Transverse colon (tissue), 4 donors: ENCODE measurements at places on chromosomes 5 and 9. TPM values are rescaled to one million over a fixed set of nuclear protein-coding genes. Genes with fewer than 3 reads are reported as not detected.
A peak's percentile ranks its signal among the peaks of the same experiment; 100 is the strongest.

DNA sequence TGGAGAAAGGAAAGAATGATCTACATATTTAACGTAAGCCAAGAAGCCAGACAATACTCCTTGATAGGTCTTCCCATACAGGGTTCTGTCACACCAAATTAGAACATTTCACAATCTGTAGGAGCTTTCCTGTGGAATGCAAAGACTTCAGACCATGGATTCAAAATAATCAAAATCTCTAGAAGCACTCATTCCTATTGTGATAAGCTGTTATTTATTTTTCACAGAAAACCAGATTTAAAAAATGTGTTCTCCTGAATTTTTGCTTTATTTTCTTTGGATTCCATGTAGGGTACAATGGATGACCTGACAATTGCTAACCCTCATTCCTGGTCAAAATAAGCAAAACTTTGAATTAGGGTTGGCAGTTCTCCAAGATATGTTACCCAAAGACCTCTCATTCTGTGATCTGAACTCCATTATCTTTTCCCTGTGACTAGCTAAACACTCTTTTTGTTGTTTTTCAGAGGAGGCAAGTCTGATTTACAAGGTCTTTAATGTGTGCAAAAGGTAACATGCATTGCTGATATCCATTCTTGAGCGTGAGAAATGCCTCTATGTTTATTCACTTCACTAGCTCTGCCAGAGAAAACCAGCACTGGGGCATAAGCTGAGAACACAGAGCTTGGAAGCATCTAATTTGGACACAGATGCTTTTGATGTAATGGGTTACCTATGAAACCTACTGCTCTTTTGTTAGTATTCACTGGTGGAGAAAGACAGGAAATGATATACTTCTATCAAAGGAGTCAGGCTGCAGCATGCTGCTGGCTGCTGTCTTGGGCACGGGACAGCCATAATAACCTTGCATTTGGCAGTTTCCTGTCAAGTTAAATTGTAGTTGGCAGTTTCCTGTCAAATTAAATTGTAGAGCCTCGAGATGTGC, 31.4 kb downstream of the ACTBL2 start:
- peak overlapping the region; percentile 61 for H3K27ac ChIP-seq
- DNase-seq: no peak
- no peaks in the 10 kb centered on the region for H3K36me3 ChIP-seq
- H3K27me3 ChIP-seq: no peaks in the 10 kb centered on the region

DNA sequence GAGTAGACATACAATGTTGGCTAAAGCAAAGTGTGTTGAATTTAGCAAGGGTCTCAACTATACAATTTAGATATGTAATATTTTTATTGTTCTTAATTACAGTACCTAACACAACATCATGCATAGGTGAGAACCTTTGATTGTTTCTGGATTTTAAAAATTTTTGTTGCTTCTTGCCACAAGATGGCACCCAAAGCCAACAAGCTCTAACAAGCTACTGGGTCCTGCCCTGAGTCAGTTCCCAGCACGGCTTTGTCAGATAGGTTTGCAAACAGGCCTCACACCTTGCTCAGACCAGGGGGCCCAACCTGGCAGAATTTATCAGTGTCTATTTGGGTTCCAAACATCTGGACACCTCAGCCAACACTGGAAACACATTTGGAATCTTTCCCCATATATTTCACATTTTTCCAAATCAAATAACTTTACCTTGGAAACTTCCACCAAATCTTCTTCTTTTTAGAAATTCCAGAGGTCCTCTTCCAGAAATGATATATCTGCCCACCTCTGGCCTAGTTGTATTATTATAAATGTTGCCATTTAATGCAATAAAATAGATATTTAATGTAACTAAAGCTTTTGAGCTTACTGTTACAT, 49.5 kb upstream of the EGFLAM start:
- DNase-seq: no peak
- H3K4me3 ChIP-seq: no peak overlapping the region
- no peaks in the 10 kb centered on the region for H3K4me1 ChIP-seq
- H3K27me3 ChIP-seq: no peaks in the 10 kb centered on the region
- H3K27ac ChIP-seq: no peak overlapping the region

GRCh38 chr5:16550316-16550952, 66.4 kb downstream of the RETREG1 start:
- H3K4me3 ChIP-seq: no peak overlapping the region
- peaks cover 6% of the 10 kb centered on the region for H3K4me1 ChIP-seq
- H3K27me3 ChIP-seq: no peaks in the 10 kb centered on the region
- no peak overlapping the region for H3K27ac ChIP-seq
- H3K36me3 ChIP-seq: no peaks in the 10 kb centered on the region

HABP4 gene
- total RNA-seq: 3.3 TPM

DNA sequence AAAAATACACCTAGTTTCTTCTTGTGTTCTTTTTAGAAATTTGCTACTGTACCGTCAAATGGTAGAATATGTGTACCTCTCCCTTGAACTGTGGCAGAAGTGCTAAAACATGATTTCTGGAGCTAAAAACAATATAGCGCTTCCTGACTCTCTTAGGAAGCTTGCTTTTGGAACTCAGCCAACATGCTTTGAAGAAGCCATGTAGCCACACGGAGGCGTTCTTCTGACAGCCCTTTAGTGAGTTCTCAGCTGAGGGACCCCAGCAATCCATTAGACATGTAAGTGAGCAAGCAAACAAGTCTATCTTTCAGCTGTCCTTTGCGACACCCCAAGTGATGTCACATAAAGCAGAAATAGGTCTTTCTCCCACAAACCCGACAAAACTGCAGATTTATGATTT, 917.0 kb downstream of the CDH9 start:
- H3K4me1 ChIP-seq: no peaks in the 10 kb centered on the region
- no peaks in the 10 kb centered on the region for H3K36me3 ChIP-seq
- no peak for DNase-seq
- no peak overlapping the region for H3K4me3 ChIP-seq

GRCh38 chr9:89839449-89839848, 234.6 kb downstream of the GADD45G start:
- no peaks in the 10 kb centered on the region for H3K27me3 ChIP-seq
- no peak for DNase-seq
- no peak overlapping the region for H3K4me3 ChIP-seq
- H3K36me3 ChIP-seq: no peaks in the 10 kb centered on the region

DNA sequence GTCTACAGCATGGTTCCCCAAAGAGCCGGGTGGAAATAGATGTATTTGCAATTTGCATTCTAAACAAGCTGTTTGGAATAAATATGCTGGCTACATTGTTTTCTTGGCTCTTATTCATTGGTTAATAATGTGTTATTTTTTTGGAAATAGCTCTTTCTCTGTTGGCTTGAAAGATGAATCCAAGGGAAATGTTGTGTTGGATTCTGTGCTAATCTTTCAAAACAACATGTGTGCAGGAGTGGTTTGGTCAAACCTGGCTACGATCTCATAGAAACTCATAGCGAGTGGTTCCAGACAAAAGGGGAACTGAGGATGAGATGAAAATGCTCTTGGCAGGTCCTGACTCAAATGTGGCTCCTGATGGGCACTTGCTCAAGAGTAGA, 63.7 kb upstream of the CXCL14 start:
- H3K36me3 ChIP-seq: no peaks in the 10 kb centered on the region
- H3K4me1 ChIP-seq: no peaks in the 10 kb centered on the region
- no peak overlapping the region for H3K27ac ChIP-seq
- H3K4me3 ChIP-seq: no peak overlapping the region

SLC46A2 gene
- total RNA-seq: not detected

GRCh38 chr5:104361932-104362331, 799.3 kb upstream of the NUDT12 start:
- no peaks in the 10 kb centered on the region for H3K4me1 ChIP-seq
- no peaks in the 10 kb centered on the region for H3K36me3 ChIP-seq
- DNase-seq: no peak
- no peak overlapping the region for H3K27ac ChIP-seq

DNA sequence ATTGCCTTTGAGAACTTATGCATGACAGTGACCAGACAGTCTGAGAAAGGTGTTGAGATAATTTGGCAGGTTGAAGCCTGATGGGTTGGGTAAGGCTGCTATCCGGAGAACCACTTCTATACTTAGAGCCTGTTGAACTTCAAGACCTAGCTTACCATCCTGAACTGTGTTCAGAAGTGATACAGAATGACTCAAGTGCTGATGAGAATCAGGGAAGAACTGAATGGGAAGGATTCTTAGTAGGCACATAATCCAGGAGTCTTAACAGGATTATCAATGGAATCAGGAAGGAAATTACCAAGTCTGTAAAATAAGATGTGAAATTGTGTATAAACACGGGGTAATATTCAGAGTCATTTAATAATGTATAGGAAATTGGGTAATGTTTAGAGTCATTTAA, 9.0 kb upstream of the PAPPA start:
- no peak for DNase-seq
- peaks cover 13% of the 10 kb centered on the region for H3K27me3 ChIP-seq
- no peaks in the 10 kb centered on the region for H3K36me3 ChIP-seq
- no peak overlapping the region for H3K4me3 ChIP-seq

DNA sequence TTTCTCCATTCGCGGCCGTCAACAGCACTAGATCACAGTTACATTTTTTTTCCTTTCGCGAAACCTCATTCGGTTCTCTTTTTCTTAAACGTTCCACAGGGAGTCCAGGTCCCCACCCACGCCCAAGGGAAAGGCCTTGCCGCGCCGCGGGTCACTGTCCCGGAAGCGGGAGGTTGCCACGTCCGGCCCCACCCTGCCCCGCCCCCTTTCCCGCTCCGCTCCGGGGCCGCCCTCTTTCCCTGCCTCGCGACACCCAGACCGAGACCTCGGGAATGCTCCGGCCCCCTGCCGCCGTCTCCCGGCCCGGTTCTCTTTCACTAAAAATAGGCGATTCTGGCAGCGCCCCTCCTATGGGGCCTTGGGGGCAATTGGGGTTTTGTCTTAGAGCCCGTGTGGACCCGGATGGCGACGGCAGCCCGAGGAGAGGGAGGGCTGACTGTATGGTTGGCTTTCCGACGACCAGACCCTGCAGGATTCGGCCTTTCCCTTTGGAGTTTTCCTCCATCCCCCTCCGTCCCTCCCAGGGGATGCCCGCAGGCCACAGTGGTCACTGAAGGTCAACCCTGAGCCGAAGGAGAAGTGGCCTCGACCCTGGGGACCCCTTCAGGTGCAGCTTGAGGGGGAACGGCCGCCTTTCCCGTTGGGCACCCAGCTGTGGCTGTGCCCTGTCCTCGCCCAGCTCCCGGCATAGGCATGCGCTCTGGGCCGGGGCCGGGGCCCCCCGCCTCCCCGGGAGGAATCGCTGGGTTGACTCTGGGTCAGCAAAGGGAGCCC, 2.8 kb upstream of the RACK1 start:
- peaks cover 61% of the 10 kb centered on the region for H3K4me1 ChIP-seq
- peak overlapping the region; percentile 78 for H3K4me3 ChIP-seq
- H3K36me3 ChIP-seq: no peaks in the 10 kb centered on the region
- H3K27me3 ChIP-seq: no peaks in the 10 kb centered on the region
- peak; percentile 95 for DNase-seq

- H3K4me3 ChIP-seq: peak overlapping the region; percentile 88
- peak overlapping the region; percentile 93 for H3K27ac ChIP-seq
- no peaks in the 10 kb centered on the region for H3K36me3 ChIP-seq
- peak; percentile 95 for DNase-seq
- no peaks in the 10 kb centered on the region for H3K27me3 ChIP-seq
Observed at GRCh38 chr9:69120380-69121154, 53.5 kb upstream of the TJP2 start.

MTAP gene
- total RNA-seq: 12.8 TPM

GRCh38 chr5:41482715-41483114, 27.7 kb downstream of the PLCXD3 start:
- DNase-seq: no peak
- H3K4me1 ChIP-seq: no peaks in the 10 kb centered on the region
- no peak overlapping the region for H3K27ac ChIP-seq
- no peak overlapping the region for H3K4me3 ChIP-seq
- no peaks in the 10 kb centered on the region for H3K27me3 ChIP-seq
- H3K36me3 ChIP-seq: no peaks in the 10 kb centered on the region

- no peaks in the 10 kb centered on the region for H3K27me3 ChIP-seq
- H3K4me3 ChIP-seq: no peak overlapping the region
- peak overlapping the region; percentile 5 for H3K27ac ChIP-seq
- H3K4me1 ChIP-seq: no peaks in the 10 kb centered on the region
Observed at GRCh38 chr5:95086927-95087815, 197.7 kb downstream of the MCTP1 start.

DNA sequence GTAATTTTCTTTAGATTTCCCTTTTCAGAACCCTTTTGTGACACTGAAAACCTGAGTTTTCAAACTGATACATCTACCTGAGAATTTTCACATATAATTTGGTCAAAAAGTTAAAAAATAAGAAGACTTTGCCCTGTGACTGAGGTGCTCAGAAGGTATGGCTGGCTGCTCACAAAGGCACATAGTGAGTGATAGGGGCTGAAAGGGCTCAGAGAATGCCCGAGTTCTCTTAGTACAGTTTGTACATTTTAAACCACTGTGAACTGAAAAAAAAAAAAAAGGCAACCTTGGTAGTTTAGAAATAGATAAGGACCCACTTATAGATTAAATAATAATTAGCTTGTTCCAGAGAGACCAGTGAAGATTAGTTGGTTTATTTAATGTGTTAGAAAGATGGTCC, 18.1 kb upstream of the PSAT1 start:
- H3K4me1 ChIP-seq: no peaks in the 10 kb centered on the region
- no peak overlapping the region for H3K27ac ChIP-seq
- H3K36me3 ChIP-seq: no peaks in the 10 kb centered on the region

- H3K4me3 ChIP-seq: no peak overlapping the region
- H3K27me3 ChIP-seq: no peaks in the 10 kb centered on the region
- no peaks in the 10 kb centered on the region for H3K36me3 ChIP-seq
- no peak for DNase-seq
- no peak overlapping the region for H3K27ac ChIP-seq
- H3K4me1 ChIP-seq: no peaks in the 10 kb centered on the region
Observed at GRCh38 chr9:78357165-78357873, 60.4 kb downstream of the PSAT1 start.
